Foreskin keratinocyte (primary cell): ENCODE measurements at places on chromosomes 12 and 14. TPM values are rescaled to one million over a fixed set of nuclear protein-coding genes. Genes with fewer than 3 reads are reported as not detected.

The NINJ2 gene
- polyA plus RNA-seq, result 0.19 and 0.30 TPM in 2 replicates

The ARHGDIB gene
- 96.0 and 169 TPM in 2 replicates for polyA plus RNA-seq

The DLGAP5 gene
- 15.9 and 25.0 TPM in 2 replicates for polyA plus RNA-seq

The ZNF219 gene
- 56.9 and 62.5 TPM in 2 replicates for polyA plus RNA-seq

The PMCH gene
- polyA plus RNA-seq, result not detected in 2 replicates

The RPL6 gene
- 2,205 and 2,270 TPM in 2 replicates for polyA plus RNA-seq

The GLTP gene
- 32.6 and 35.4 TPM in 2 replicates for polyA plus RNA-seq

The BTBD7 gene
- 7.0 and 9.4 TPM in 2 replicates for polyA plus RNA-seq
